Esophagus muscularis mucosa (tissue), 4 donors: ENCODE measurements at places on chromosomes 3 and 15.

DNA sequence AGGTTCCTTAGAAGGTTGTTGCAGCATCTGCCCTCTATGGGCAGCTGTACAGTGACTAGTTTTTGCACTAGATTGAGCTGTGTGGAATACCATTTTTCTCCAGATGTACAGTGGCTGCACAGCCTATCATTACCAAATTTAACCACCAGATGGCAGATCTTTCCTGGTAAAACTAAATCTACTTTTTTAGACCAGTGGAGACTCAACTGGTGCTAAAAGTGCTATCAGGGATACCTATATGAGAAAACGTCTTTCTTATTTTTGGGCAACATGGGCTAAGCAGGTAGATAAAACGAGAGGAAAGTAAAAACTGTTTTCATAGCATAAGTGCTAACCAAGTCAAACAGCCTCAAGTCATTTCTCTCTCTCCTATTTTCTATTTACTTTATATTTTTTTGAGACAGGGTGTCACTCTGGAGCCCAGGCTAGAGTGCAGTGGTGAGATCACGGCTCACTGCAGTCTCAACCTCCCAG, 21.2 kb downstream of the IGSF10 start:
- no peak for DNase-seq

GRCh38 chr3:150236316-150237082, 171.6 kb upstream of the TSC22D2 start:
- DNase-seq = no peak

DNA sequence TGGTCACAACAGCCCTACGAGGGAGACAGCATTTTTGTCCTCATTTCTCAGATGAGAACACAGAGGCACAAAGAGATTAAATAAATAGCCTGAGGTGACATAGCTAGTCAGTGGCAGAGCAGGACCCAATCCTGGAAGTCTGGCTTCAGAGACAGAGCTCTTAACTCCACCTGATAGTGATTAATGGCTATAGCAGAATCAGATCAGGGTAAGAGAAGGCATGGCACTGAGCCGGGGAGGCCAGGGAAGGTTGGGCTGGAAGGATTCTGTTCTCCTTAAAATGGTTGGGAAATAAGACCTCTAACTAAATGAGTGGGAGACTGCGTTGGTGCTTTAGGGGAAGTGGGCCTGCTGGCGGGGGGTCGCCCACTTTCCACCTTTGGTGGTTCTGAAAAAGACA, 104.5 kb downstream of the VGLL4 start:
- no peak for DNase-seq

DNA sequence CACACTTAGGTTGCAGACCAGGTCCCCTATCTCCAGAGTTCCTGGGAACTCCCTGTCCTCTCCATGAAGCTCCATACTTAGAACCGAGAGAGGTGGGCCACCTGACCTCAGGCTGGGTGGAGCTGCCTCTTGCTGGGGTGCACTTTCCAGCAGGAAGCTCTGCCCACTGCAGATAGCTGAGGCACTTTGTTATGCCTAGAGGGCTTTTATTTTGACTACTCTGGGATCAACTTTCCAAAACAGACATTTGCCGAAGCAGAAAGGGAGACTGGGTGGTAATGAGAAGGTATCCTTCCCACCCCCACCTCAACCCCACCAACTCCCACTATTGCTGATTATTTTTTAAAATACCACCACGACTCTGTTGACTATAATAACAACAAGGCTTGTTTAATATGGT, 54.7 kb downstream of the CLDN11 start:
- no peak for DNase-seq

- DNase-seq = no peak
Measured at GRCh38 chr3:150128126-150128525, 157.4 kb upstream of the PFN2 start.

DNA sequence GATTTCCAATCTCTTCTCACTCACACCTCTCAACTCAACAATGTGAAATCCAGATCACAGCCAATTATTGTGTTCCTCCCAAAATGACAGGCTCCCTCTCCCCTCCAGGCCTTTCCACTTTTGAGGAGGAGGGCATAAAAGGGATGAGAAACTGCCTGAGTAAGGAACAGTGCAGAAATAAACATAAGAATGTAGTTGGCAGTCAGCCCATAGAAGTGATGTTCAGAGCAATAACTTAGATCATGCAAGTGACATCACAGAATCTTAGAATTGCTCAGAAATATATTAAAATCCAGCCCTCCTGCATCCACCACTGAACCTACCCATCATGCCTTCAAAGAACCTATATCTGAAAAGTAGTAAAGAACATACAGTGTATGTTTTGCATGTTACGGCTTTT, 299.4 kb upstream of the GADL1 start:
- no peak for DNase-seq

DNA sequence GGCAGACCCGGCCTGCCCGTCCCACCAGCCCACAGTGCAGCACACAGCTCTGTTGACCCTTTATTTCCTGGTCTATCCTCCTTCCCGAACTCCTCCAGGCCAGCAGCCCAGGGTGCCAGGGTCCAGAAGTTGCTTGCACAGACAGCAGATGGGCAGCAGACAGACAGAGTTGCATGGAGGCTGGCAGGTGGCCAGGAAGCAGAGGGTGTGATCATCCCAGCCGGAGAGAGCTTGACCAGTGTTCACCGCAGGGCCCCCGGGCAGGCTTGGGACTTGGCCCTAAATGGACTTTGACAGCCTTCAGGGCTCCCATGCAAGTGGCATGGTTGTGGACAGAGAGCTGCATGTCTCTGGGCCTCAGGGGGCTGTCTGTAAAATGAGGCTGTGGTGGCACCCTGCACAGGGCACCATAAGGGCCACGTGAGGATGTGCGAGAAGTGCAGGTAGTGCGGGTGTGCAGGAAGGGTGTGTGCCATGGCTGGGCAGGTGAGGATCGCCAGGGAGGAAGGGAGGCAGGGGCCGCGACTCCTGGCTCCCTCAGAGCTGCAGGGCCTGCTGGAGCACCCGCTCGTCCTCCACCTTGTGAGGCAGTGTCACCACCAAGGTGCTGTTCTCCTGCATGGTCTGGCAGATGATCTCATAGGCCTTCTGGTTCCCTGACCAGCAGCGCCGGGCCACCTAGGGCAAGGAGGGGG, 6.3 kb upstream of the ZXDC start:
- DNase-seq = no peak

DNA sequence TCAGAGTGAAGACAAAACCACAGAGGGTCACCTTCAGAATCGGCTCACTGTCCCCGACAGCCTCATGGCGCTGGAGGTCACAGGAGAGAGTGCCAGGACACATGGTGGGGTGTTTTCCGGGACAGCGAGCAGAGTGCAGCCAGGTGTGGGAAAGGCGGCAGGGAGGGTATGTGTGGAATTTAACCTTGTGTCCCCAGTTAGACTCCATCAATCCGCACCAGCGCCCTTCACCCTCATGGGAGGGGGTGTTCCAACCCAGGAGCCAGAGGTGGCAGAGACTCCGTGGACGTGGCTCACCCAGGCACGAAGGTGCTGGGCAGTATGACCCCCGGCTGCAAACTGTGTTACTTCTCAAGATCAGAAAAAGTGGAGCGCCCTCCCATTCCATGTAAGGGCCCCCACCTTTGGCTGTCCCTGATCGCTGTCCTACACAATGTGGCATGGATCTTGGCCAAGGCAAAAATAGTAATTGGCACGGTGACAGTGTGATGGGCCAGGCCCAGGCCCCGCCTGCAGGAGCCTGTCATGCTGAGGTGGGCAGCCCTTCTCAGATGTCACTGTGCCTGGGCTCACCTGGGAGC, 190.3 kb downstream of the XXYLT1 start:
- no peak for DNase-seq

- DNase-seq = no peak
Measured at GRCh38 chr3:55147856-55148720, 220.2 kb upstream of the LRTM1 start.

- DNase-seq = no peak
Measured at GRCh38 chr3:72240531-72240930, 455.6 kb upstream of the PROK2 start.

- DNase-seq = no peak
Measured at GRCh38 chr3:174681784-174682183, 177.3 kb upstream of the NAALADL2 start.
